ENCODE measurements at places on chromosomes 2 and 18.

- DNase-seq: no peak
Measured at GRCh38 chr2:140027320-140027719, 1247.1 kb upstream of the NXPH2 start.

DNA sequence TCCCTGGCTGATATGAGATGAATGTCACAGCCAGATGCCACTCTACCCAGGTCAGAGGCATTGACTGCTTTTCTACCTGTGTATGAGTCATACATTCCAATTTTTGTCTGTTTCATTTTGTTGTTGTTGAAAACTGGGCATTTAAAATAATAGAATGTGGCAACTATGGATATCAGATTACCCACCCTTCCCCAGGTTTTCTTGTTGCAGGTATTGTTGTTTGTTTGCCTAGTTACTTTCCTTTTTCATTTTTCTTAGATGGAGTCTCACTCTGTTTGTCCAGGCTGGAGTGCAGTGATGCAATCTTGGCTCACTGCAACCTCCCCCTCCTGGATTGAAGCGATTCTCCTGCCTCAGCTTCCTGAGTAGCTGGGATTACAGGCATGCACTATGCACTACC, 70.2 kb downstream of the LRRC30 start:
- DNase-seq: no peak

DNA sequence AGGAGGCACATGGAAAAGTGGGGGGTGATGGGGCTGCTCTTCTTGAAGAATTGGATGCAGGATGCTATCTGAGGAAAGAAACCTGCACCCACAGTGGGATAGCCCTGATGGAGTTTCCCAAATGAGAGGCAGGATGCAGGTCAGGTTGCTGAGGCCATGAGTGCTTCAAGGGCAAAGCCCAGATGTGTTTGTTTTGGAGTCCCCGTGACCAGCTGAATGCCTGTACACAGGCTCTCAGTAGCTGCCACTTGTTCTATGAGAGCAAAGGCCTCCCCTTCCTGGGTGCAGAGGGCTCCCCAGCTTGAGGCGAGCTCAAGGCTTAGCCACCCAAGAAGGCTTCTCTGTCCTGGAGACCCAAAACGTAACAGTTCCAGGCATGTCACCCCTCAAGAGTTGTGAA, 192.7 kb downstream of the SEPTIN10 start:
- no peak for DNase-seq

GRCh38 chr2:1715184-1716013, 28.9 kb downstream of the PXDN start:
- no peak for DNase-seq

- no peak for DNase-seq
Measured at GRCh38 chr2:231397011-231397927, 1.8 kb downstream of the B3GNT7 start.

DNA sequence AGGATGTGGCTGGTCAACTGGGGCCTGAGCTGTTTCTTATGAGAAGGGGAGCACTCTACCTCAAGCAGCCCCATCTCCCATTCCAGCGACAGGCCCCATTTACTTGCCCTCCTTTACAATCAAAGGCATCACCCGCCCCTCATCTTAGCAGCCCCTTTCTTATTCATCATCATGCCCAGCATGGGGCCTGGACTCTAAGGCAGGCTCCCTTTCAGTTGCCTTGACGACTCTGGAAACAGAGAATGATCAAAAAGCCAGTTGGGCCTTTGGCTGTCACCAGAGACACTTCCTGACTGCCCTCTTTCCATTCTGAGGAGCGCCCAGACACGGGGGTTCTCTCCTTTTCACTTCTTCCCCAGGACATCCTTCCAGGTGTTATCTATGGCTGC, 11.2 kb downstream of the CELF4 start:
- no peak for DNase-seq

Data from activated T-cell treated with anti-CD3 and anti-CD28 coated beads for 24 hours (primary cell).